ENCODE measurements at places on chromosomes 12 and 14.

DNA sequence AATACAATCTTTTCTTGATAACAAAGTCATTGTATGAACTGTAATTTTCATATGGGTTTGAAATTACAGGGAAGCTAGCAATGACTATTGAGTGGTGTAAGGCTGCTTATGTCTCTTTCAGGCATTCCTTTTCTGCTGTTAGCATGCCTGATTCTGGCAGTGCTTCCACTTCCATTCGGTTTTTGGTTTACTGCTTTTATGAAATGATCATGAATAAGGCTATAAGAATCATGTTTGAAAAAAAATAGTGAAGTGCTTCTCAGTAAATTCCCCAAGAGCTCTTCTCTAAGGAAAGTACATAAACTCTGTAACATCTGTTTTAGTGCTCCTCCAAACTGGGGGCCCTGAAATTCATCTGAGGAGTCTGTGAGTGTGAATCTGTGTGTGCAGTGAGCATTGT is 434.0 kb upstream of the RGS6 start:
- DNase-seq, result no peak

- DNase-seq, result no peak
Observed at GRCh38 chr12:129561304-129561703, 342.5 kb downstream of the TMEM132D start.

DNA sequence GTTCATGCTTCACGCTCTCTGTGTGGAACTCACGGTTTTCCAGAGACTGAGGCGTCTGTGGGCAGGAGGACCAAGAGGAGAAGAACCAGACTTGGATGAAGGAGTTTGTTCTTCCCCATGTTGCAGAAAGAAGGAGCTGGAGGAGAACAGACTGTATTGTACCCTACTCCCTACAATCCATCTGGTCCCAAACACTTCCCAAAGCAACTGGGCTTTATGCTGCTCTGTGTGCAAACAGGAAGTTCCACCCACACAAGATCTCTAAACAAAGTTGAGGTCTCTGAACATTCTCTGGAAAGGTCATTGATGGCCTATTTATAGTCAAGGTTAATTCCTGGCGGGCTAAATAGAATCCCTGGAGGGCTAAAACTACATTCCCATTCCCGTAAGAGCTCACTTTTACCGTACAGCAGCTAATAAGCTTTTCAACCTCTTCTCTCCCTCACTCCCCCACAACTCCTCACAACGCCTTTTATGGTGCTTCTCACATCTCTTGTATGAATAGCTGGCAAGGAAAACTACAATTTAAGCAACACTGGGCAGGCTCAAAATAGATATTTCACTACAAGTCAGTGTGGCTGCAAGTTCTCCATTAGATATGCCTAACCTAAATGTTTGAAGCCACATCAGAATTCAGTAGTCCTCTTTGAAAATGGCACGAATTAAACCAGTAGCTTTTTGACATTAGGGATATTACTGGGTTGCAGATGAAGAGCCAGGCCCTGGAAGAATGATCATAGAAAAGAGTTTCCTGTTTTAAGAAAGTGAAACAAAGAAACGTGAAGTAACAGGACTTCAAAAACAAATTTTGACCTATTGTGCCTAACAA is at the start of gene A2M:
Gene A2M (minus strand): TSS at position 189 of the 829 bp plus-strand sequence. CDS start 70 bp downstream, at position 119.
- DNase-seq, result no peak

DNA sequence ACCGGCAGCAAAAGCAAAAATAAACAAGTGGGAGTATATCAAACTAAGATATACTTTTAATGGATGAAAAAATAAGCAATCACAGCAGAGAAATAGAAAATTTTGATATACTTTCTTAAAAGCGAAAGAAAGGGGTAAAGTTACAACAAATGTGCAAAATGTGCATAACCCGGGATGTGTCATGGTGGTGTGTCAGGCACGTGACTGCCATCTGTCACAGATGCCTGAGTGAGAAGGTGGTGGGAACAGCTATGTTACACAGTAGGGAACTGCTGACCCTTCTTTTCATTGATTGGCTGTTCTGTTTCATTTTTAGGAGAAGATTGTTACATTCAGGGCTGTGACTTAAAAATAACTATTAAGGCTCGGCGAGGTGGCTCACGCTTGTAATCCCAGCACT is 168.1 kb upstream of the PELI2 start:
- no peak for DNase-seq

DNA sequence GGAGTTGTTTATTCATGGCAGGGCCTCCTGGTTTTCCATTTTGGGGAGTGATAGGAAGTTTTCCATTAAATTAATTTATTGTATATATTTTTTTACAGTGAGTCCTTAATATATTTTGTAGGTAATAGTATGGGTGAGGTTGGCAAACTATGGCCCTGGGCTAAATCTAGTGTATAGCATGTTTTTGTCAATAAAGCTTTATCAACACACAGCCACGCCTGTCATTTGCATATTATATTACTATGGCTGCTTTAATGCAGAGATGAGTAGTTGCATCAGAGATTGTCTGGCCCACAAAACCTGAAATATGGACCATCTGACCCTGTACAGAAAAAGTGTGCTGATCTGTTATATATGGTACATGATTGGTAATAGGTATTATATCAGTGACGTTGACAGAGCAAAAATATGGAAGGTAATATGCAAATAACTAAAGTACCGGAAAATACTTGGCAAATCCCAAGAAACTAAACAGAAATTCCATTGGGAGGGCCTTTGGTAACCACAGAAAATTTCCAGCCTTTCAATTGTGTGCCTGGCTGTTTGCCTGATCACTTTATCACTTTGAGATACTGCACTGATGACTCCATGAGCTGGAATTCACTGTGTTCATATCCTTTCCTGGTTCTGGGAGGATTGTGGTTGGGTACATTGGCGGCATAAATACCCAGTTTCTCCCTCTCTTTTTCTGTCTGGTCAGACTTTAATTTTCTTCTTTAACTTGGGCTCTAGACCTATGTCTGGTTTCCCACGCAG is 61.7 kb upstream of the RFLNA start:
- no peak for DNase-seq

DNA sequence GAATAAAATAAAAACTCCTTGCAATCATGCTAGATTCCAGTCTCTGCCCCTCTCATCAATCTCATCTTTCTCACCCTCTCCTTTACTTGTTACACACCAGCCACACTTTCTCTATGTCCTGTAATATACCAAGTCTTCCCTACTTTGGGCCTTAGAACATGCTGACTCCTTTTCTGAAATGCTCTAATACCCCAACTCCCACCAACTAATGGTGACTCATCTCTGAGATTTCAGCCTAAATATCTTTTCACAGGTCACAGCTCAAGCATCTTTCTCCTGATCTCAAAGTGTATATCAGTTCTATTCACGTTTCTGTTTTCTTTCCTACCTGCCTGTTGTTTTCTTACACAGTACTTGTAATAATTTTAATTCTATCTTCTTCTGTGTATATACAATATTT is 378.9 kb upstream of the PRICKLE1 start:
- no peak for DNase-seq

- no peak for DNase-seq
Observed at GRCh38 chr12:92771001-92771400, 68.2 kb downstream of the PLEKHG7 start.

DNA sequence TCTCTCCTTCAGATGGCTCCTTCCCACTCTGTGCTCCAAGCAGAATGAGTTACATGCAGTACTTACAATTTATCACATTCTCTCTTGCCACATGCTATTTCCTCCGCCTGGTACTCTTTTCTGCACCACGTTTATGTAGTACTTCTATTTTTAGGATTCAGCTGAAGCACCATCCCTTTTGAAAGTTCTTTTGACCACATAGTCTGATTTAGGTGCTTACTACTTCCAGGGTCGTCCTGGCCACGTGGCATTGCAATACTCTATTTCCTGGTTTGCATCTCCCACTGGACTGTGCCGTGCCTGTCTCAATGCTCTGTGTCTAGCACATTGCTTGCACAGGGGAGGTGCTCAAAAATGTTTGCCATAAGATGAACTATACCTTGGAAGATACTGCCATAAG is 16.3 kb upstream of the TBC1D30 start:
- DNase-seq, result no peak

DNA sequence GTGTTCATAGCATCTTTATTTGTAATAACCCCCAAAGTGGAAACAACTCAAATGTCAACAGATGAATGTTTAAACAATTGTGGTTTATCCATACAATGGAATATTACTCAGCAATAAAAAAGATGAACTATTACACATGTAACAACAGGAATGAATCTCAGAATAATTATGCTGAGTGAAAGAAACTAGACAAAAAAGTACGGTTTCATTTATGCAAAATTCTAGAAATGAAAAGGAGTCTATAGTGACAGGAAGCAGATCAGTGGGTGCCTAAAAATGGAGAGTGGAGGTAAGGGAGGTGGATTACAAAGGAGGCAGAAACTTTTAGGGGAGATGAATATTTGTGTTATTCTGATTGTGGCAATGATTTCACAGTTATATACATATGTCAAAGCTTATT is 4.8 kb downstream of the PRKCH start:
- DNase-seq, result no peak

- DNase-seq, result peak; percentile 7
Observed at GRCh38 chr12:67647181-67647798, 1.3 kb upstream of the DYRK2 start.

DNA sequence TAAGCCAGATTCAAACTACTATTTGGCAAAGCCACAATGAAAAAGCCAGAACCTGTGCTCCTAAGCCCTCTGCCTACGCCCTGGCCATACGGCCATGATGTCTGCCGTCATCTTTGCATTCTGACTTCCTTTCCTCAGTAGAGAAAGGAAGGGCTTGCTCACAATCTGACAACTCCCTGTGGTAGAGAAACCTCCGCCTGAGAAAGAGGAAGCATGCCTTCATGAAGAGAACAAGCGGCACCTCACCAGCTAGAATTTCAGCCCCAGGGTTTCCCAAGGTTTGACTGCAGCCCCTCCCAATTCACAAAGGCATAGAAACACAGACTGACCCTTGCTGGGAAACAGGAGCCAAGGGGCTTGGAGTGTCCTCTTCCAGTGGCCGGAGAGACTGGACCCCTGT is 25.7 kb downstream of the TEP1 start:
- no peak for DNase-seq

DNA sequence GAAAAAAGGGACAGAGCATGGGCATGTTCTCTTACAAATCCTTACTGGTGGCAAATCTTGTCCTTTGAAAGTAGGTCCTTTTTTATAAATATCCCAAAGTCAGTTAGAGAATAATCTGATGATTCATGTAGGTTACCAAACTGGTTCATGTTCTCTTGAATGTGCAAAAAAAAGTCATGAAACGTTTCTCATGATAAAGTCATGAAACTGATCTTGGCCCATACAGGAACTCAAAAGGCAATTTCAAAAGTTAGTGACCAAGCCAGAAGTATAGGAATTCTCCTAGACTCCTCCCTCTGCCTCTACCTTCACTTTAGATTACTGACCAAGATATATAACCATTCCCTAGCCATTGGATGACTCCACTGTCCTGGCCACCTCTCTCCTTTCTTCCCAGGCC is 27.3 kb upstream of the SPTSSA start:
- DNase-seq, result no peak

DNA sequence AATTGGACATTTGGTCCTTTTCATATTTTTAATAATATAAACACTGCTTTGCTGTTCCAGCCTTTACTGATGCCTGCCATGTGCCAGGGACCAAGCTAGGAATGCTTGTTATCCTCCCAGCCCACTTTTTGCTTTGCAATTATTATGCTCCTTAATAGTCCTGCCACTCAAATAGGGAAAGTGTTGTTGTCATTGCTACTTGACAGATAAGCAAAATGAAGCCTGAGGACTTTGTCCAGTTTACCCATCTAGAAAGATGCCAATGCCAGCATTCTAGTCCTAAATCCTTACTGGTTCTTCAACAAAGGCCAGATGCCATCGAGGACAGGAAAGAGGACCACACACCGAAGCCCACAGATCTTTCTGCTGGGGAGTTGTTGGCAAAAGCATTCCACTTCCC is 246.5 kb downstream of the EMP1 start:
- DNase-seq, result no peak

DNA sequence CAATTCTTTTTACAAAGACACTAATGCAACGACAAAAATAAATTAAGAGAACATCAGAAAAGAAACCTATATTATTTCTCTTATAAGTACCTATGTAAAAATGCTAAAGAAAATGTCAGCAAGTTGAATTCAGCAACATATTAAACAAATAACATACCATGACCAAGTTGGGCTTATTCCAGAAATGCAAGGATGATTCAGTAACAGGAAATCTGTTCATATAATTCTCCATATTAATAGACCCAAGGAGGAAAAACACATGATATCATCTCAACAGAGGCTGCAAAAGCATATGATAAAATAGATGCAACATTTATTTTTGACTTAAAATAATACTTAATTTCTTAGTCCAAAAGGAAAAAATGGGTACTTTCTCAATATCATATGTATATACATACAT is 25.1 kb upstream of the GPHB5 start:
- no peak for DNase-seq

DNA sequence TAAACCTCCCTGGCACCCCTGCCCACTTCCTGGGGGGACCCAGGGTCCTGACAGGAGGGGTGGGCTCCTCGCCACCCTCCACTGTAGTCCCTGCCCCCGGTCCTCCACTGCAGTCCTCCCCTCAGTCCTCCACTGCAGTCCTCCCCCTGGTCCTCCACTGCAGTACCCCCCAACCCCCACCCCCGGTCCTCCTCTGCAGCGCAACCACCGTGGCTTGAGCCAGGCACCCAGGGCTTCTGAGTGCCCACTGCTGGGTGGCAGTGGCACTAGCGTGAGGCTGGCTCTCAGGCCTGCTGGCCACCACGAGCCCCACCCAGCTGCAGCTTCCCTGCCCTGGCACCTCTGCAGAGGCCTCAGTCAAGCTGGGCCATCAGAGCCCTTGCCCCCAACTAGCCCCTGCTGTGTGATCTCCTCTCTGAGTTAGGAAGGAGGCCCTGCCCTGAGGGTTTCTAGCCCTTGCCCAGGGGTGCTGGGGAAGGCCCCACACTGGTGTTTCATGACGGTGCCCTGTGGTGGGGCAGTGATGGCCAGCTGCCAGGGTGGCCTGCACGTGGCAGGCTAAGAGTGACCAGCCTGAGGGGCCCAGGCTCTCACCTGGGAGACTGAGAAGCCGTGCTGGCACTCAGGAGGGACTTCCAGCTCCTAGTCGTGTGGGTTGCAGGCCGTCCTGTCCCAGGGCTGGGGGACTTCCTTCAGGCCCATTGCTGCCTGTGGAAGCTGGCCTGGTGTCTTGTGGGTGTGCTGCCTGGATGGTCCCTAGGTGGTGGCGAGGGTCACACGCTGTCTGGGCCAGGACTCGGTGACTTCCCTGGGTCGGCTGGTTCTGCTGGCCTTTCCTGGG is 9.7 kb downstream of the CEP170B start:
- no peak for DNase-seq

GRCh38 chr12:24011927-24012507 is 62.5 kb upstream of the SOX5 start:
- DNase-seq, result no peak

DNA sequence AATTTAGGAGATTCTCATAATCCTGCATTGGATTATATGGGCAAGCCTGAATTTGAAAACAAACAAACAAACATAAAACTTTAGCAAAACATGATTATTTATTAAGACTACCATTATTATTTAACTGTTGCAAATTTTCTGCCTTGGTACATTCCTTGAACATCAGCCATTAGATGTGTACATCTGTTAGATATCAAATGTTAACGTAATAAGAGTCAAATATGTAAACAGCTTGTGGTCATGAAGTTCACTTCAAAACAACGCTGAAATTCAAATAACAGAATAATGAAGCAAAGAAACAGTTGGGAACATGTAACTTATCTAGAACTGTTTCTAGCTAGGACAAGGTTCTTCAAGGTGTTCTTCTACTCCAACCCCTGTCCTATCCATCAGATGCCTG is 14.3 kb upstream of the TMX1 start:
- no peak for DNase-seq

Measured in CD4-positive, alpha-beta T cell treated with Interleukin-2 at 100 ng/mL for 4 hours (primary cell).